ENCODE measurements at places on chromosomes 1 and 21. TPM values are rescaled to one million over a fixed set of nuclear protein-coding genes. Genes with fewer than 3 reads are reported as not detected.

DNA sequence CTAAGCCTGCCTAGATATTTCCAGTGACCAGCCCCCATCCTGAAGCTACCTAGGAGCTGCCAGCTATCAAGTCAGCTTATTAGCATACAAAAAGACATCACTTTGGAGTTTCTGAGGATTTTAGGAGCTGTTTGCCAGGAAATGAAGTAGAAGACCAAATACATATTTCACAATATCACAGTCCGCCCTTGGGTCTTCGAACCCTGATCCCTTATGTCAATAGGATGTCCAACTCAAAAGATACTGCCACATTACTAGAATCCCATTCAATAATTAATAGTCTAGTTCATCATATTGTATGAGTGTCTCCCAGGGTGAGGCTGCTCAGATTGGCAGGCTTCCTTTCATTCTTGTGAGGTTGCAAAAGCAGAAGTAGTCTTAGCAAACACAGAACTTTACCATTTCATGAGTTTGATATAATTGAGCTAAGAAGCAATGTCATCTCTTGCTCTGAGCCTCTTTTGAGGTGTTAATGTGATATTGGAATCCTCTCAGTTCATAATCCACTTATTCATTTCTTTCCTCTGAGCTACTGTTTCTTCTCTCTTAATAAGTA lies 13.6 kb downstream of the IPO9 start:
- DNase-seq = no peak

DNA sequence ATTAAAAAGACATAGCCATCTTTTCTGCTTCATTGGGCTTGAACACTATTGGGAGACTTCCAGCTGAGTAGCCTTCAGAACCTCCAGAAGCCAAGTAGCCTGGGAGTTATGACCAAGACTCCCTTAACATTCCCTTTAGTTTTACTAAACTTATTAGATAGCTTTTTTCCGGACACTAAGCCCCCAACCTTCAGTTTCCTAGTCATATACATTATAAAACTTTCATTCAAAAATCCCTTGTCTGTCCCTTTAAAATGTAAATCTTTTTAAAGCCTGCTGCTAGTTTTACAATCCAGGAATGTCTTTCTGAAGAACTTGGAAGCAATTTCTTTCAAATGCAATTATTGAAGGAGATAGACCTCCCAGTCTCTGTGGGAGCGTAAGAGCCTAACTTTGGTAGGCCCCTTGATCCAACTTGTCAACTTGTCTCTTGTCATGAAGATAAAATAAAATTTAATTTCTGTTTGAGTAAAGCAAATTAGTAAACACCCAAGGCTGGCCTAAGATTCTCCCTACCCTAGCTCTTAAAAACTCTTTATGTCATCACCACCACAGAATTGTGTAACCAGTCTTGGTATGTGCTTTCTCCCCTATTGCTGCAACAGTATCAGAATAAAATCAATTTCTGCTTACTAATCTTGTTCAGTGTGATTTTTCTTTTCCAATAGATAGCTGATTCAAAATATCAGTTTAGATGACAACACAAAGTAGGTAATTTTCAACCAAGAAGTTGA lies 796.2 kb downstream of the PLA2G4A start:
- DNase-seq = no peak

- DNase-seq = peak; percentile 23
These were observed 50.2 kb upstream of the LRP8 start for GRCh38 chr1:53378061-53378460.

The KRTAP21-2 gene
- not detected for total RNA-seq

DNA sequence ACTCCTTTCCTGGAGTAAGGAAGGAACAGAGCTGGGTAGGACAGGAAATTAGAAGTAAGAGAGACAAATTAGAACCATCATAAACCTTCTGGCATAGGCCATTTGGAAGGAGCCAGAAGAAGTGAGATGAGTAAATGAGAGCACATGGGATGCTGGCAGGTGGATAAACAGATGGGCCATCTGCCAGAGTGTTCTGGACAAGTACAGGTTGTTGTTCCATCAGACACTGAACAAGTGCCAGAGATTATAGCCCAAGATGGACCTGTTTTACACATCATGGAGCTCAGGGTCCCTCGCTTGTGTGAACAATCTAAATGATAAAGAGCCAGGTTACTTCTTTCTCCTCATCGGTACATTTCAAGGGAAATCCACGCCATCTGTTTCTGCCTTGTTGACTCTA lies 200.3 kb downstream of the HHIPL2 start:
- DNase-seq = no peak

GRCh38 chr1:225866061-225866837 lies 15.9 kb downstream of the TMEM63A start:
- DNase-seq = no peak

DNA sequence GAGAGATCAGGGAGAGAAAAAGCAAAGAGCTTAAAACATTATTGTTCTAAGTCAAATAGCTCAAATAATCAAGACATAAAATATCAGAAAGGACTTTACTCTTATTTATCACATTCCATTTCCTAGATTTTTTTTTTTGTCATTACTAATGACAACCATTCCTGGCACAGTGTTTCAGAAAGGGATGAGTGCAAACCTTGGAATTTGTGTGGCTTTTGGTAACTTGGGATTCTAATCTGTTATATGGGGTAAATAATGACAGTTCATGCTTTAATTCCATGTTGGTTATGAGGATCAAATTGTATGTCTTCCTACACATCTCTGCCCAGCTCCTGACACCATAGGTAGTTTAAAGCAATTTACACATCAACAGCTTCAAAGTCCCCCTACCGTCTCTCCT lies 358.4 kb upstream of the ADGRL4 start:
- DNase-seq = no peak

The MTARC1 gene
- 11.0 TPM for total RNA-seq

The PCSK9 gene
- 0.28 TPM for total RNA-seq

DNA sequence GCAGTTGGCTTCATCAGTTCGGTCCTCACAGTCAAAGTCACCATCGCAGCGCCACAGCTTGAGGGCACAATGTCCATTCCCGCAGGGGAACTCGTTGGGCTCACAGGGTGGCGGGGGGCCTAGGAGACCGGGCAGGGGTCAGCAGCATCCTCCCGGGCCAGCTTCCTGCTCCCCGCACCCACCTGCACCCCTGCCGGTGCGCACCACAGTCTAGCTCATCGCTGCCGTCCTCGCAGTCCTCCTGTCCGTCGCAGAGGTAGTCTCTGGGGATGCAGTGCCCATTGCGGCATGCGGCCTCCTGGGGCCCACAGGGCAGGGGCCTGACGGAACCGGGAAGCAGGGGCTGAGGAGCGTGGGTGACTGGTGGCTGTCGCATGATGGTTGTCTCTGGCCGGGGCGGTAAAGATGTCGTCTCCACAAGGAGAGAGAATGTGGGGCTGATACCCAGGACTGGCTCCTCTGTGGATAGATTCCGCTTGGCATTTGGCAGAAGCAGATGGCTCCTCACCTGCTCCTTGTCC lies 49.8 kb downstream of the HSPG2 start:
- no peak for DNase-seq

DNA sequence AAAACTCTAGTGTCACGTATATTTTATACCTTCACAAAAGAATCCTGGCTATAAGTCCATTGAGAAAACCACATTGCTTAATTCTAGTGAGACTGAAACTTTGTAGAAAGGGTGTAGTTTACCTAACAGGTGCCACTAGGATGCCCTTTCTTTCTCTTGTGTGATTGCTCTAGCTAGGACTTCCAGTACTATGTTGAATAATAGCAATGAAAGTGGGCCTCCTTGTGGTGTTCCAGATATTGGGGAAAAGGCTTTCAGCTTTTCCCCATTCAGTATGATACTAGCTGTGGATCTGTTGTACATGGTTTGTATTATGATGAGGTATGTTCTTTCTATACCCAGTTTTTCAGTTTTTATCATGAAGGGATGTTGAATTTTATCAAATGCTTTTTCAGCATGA lies 39.7 kb upstream of the CHODL start:
- no peak for DNase-seq

The ANGPTL7 gene
- 0.19 TPM for total RNA-seq

- no peak for DNase-seq
These were observed 23.6 kb downstream of the DIP2A start for GRCh38 chr21:46482225-46482845.

GRCh38 chr1:58047265-58047858 lies 499.2 kb downstream of the OMA1 start:
- no peak for DNase-seq

The TSPAN1 gene
- total RNA-seq = 578 TPM

- no peak for DNase-seq
These were observed 73.5 kb downstream of the KCTD3 start for GRCh38 chr1:215640429-215641148.

DNA sequence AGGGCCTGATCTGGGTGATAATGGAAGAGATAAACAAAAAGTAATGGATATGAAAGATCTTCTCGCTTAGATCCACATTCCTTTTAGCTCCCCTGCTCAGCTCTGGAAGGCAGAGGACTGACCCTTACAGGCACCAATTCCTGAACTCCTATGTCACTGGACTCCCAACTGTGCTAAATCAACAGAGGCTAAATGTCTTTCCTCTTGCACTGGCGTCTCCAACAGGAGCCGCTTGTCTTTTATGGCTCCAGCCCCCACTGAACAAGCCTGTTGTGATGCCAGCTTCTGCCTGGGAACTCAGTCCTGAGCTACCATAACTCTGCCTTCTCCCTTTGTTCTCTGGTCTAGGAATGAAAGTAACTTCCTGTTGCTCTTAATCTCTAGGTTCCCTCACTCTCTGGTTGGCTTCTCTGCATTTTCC lies 142.1 kb upstream of the COL11A1 start:
- DNase-seq = no peak

The AIM2 gene
- 4.6 TPM for total RNA-seq

The B3GALT2 gene
- 0.25 TPM for total RNA-seq

Measured in kidney (tissue), 22 donors.